Foreskin keratinocyte (primary cell): ENCODE measurements at places on chromosomes 7 and 10.

DNA sequence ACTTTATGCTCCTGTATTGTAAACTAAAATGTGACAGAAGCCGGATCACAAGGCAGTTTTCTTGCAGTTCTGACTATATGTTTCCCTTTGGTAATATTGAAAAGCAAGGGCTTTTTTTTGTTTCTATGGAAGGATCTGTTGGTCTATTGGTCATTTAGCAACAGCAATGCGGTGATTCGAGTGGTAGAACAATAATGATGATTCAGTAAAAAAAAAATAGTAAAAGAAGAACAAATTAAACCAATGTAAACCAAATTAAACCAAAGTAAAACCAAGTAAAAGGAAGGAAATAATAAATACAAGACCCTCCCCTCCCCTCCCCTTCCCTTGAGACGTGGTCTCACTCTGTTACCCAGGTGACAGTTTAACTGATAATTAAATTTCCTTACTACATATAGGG is 17.8 kb upstream of the CCNY start:
- DNase-seq: no peak

GRCh38 chr10:110373059-110373458 is 68.3 kb upstream of the SMNDC1 start:
- peak; percentile 84 for DNase-seq

DNA sequence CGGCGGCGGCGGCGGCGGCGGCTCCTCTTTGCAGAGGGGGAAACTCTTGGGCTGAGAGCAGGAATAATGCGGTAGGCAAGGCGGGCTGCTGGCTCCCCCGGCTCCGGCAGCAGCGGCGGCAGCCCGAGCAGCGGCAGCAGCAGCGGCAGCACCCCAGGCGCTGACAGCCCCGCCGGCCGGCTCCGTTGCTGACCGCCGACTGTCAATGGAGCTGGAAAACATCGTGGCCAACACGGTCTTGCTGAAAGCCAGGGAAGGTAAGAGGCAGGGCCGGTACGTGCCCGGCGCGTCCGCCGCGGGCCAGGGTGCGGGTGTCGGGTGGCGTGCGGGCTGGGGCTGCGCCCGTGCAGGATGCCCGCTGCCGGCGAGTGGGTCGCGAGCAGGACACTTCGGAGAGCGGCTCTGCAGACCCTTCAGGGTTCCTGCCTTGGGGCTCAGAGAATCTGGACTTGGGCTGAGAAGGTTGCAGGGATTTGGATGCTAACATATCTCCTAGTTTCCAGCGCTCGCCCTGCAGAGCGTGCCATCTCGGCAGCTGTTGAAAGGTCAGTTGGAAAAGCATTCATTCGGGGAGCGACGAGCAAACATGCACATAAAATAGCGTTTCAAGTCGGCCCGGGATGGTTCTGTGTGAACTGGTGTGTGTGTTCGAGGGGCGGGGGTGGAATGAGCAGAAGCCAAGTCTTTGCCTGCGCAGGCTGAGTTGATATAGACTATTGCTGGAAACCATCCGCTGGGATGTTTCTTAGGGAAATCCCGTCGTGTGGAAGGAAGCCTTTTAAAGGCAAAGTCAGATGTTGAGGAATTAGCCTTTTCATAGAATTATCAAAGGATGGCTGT is 562 bp downstream of the GRK5 start:
- peak; percentile 68 for DNase-seq

GRCh38 chr10:76150139-76150875 is 718.9 kb downstream of the LRMDA start:
- DNase-seq: no peak

- no peak for DNase-seq
Measured at GRCh38 chr7:149874644-149875028, 867 bp downstream of the ATP6V0E2 start.
